ENCODE measurements at places on chromosomes 12 and 14.

GRCh38 chr14:62696929-62697328 lies 348.3 kb downstream of the KCNH5 start:
- no peak for DNase-seq

- no peak for DNase-seq
Measured at GRCh38 chr12:118103601-118104382, at the start of gene VSIG10. Gene VSIG10, minus strand, starts transcription at chr12:118104011. Its CDS starts 340 bp downstream, at chr12:118103671.

DNA sequence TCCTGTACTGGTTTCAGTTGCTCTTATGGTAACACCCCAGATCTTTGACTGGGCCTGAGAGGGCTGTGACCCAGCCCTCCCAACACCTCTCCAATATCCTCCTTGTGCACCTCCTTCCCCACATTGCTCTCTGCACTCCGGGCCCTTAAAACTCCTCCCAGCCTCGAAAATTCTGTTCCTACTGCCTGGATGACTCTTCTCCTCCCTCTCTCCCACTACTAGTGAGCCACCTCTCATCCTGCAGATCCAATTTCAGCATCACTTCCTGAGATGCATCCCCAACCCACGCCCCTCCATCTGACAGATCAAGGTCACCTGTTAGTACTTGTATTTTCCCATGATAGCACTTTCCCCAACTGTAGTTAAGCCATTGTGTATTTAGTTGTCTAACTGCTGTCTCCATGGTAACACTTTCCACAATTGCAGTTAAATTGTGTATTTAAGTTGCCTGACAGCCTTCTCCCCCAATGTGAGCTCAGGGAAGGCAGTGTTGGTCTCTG lies 11.5 kb upstream of the NT5DC3 start:
- DNase-seq = no peak

DNA sequence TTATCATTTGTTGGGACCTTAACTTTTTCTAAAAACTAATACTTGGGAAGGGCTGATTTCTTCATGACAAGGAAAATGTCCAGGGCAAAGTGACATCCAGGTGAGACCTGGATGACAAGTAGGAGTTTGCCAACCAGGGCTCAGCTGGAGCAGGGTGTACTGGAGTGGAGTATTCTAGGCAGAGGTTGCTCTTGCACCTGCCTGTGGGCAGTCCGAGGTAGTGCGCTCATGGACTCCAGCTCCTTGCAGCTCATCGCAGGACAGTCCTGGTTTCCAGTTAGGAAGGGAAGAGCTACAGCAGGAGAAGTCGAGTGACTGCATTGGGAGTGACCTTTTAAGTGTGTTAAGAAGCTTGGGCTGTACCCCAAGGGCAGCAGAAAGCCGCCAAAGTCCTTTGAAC lies 175.9 kb downstream of the PELI2 start:
- DNase-seq = no peak

GRCh38 chr14:102870246-102870645 lies 52.2 kb upstream of the AMN start:
- DNase-seq = no peak

GRCh38 chr12:96241846-96242256 lies 47.7 kb downstream of the ELK3 start:
- no peak for DNase-seq

GRCh38 chr12:30153981-30154380 lies 370.2 kb upstream of the TMTC1 start:
- DNase-seq = no peak

- no peak for DNase-seq
Measured at GRCh38 chr12:38904537-38905479, 583 bp downstream of the CPNE8 start.

- no peak for DNase-seq
Measured at GRCh38 chr12:112978163-112979040, at the start of gene OAS2. Gene OAS2, plus strand, starts transcription at chr12:112978519. Its CDS starts 90 bp downstream, at chr12:112978609.

- DNase-seq = no peak
Measured at GRCh38 chr14:63853831-63854293, 1.1 kb downstream of the SYNE2 start.

GRCh38 chr14:69284170-69284569 lies 24.2 kb downstream of the GALNT16 start:
- no peak for DNase-seq

- no peak for DNase-seq
Measured at GRCh38 chr12:14844401-14844800, 1.1 kb upstream of the ART4 start.

DNA sequence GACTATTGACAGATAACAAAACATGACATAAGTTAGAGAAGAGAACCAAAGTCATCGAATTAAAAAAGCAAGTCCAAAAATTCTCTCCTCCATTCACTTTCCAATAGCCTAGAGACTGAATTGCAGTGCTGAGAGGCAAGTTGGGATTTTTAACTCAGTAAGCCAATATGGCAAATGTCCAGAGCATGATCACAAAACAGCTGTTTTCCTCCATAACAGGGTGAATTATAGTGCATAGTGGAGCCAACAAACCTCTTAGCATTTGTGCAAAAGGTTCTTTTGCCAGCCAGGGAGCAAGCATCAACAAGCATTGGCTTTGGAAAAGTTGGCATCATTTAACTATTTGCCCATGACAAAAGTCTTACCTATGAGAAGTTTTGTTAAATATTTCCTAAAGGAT lies 458.8 kb upstream of the NOVA1 start:
- no peak for DNase-seq
